ENCODE measurements at places on chromosomes 2 and 18.

GRCh38 chr2:231611273-231612108, 18.8 kb downstream of the TEX44 start:
- peak overlapping the region; percentile 98 for H3K27ac ChIP-seq
- no peaks in the 10 kb centered on the region for H3K27me3 ChIP-seq
- peak; percentile 70 for DNase-seq
- no peaks in the 10 kb centered on the region for H3K36me3 ChIP-seq
- peaks cover 54% of the 10 kb centered on the region for H3K4me1 ChIP-seq

DNA sequence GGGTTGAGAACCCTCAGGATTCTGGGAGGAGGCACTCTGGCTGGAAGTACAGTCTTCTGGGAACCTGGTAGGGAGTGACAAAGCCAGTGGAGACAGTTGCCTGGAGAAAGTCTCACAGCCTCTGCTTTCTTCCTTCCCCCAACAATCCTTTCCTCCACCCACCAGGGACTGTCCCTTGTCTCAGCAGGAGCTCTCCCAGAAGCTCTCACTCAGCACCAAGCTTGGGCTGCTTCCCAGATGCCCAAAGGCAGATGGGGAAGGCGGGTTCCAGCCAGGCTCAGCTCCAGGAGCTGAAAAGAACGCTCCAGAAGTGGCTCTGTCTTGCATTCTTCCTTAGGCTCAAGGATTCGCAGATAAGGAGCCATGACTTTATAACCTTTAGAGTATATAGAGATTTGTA, 7.6 kb upstream of the NAGK start:
- no peak for DNase-seq
- no peaks in the 10 kb centered on the region for H3K36me3 ChIP-seq
- H3K27ac ChIP-seq = no peak overlapping the region
- H3K27me3 ChIP-seq = no peaks in the 10 kb centered on the region
- H3K4me3 ChIP-seq = no peak overlapping the region
- H3K4me1 ChIP-seq = no peaks in the 10 kb centered on the region

- no peak overlapping the region for H3K27ac ChIP-seq
- no peak for DNase-seq
- no peaks in the 10 kb centered on the region for H3K4me1 ChIP-seq
- no peaks in the 10 kb centered on the region for H3K36me3 ChIP-seq
- no peaks in the 10 kb centered on the region for H3K27me3 ChIP-seq
Measured at GRCh38 chr2:3288470-3289170, 89.0 kb downstream of the EIPR1 start.

DNA sequence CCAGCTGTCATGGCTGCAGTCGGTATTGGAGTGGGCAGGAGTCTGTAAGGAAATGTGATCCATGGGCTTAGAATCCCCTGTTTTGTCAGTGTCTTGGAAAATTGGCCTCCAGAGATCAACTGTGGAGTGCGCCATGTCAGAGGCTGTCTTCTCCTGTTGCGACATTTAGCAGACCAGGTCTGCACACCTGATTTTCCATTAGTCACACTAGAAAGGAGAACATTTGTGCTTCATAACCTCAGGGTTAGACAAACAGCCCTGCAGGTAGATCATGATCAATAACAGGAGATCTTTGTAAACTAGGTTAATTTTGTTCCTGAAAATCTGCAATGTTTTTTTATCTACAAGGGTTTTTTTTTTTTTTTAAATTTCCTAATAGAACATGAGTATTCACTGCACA, 28.0 kb downstream of the LDLRAD4 start:
- H3K27me3 ChIP-seq = no peaks in the 10 kb centered on the region
- H3K4me1 ChIP-seq = no peaks in the 10 kb centered on the region

DNA sequence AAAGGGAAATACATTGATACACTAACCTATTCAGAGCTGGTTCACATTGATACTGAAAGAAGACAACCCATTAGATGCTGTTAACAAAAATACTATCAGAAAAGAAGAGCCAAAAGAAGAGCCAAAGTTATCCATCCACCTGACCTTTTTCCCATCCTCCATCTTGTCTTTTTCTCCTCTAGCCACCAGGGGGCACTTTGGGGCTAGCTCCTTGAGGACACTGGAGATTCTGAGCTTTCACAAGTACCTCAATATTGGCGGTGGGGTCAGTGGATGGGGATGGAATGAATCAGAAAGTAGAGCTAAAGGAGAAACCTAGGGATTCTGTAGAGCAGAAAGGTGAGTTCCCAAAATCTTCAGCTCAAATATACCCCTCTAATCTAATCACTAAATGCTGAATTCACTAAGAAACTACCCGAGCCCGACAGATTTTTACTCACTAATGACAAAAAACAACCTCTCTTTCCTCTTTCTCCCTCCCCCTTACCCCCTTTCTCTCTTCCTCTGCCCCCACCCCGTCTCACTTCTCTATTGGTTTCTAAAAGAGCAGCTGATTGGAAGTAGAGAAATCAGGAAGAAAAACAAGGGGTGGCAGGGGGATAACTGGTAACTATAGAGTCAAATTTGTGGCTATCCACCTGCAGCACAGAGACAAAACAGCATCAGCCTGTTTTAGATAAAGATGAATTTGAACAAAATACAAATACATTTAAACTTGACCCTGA, 203.3 kb downstream of the TCF4 start:
- no peak overlapping the region for H3K27ac ChIP-seq
- no peak overlapping the region for H3K4me3 ChIP-seq
- H3K27me3 ChIP-seq = no peaks in the 10 kb centered on the region
- no peaks in the 10 kb centered on the region for H3K4me1 ChIP-seq

GRCh38 chr18:46555724-46556123, 101.3 kb downstream of the LOXHD1 start:
- H3K4me3 ChIP-seq = no peak overlapping the region
- H3K27ac ChIP-seq = no peak overlapping the region
- no peaks in the 10 kb centered on the region for H3K36me3 ChIP-seq
- no peaks in the 10 kb centered on the region for H3K27me3 ChIP-seq
- H3K4me1 ChIP-seq = no peaks in the 10 kb centered on the region

DNA sequence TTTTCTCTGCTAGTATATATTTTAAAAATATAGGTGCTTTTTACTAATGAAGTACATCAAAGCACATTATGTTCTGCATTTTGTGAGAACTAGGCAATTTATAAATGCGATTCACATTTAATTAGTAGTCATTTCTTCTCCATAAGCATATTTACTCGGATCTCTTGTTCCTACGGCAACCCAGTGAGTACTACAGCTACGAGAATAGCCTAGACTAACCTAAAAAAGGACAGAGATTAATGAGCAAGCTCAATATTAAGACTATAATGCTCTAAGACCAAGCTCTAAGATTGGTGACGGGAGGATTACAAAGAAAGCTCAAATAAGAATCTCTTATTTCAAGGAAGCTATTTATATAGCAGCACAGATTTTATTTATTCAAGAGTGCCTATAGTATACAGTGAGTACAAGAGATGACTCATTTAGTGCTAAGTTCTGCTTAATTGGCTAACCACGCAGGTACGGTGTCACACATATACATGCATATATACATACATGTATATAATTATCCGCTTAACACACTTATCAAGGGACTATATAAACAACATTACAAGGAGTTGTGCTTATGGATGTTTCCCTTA, 364.7 kb downstream of the GPD2 start:
- DNase-seq = no peak
- no peak overlapping the region for H3K4me3 ChIP-seq
- H3K4me1 ChIP-seq = no peaks in the 10 kb centered on the region
- no peaks in the 10 kb centered on the region for H3K27me3 ChIP-seq
- no peaks in the 10 kb centered on the region for H3K36me3 ChIP-seq

- H3K4me3 ChIP-seq = peak overlapping the region; percentile 38
- H3K27ac ChIP-seq = peak overlapping the region; percentile 99
- H3K27me3 ChIP-seq = no peaks in the 10 kb centered on the region
- peaks cover 34% of the 10 kb centered on the region for H3K4me1 ChIP-seq
- no peaks in the 10 kb centered on the region for H3K36me3 ChIP-seq
Measured at GRCh38 chr2:27716301-27717069, 52.8 kb downstream of the SLC4A1AP start.

DNA sequence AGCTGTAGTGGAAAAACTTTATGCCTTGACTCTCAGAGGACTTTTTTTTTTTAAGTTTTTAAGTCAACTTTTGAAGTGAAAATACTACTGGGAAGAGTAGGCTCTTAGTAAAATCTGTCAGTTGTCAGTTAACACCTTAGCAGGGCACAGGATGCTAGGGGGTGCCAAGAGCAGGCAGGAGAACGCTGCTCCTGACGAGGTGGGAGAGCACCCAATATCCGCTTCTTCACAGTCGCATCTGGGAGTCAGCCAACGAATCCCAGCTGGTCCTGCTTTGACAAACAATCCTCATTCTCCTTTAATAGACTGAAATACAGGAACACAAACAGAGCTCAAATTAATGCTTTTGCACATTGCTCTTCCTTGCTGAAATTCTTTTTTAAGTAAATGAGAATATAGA, 709.5 kb upstream of the ACVR2A start:
- no peaks in the 10 kb centered on the region for H3K27me3 ChIP-seq
- no peak overlapping the region for H3K27ac ChIP-seq
- DNase-seq = no peak
- H3K4me1 ChIP-seq = no peaks in the 10 kb centered on the region
- H3K4me3 ChIP-seq = no peak overlapping the region
- no peaks in the 10 kb centered on the region for H3K36me3 ChIP-seq

DNA sequence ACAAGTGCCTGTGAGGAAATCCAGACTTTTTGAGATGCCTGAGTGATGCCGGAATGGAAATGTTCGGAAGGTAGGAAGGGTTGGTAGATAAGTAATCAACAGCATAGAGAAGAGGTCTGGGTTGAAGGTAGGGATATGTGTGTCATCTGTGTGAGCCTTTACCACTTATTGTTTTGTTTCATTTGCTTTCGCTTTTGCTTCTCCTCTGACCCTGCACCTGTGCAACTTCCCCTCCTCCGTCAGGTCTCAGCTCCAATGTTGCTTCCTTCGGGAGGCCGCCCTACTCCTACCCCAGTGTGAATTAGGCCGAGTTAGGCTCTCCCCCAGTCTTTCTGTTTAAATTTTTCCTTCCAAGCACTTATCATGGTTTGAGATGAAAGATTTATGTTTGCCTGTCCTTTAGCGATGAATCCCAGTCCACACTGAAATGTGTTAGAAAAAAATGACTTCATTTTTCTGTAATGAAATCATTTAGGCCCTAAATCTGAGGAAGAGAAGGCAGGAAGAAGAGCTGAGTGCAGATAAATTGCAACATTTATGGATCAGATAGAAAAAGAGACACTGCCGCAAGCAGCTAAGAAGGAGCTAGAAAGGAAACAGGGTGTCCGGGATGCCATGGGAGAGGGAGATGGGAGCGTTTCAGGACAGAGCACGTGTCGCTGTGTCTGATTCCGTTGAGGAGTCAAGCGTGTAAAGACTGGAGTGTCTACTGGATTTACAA, 139.6 kb upstream of the PELI1 start:
- no peak for DNase-seq
- no peaks in the 10 kb centered on the region for H3K27me3 ChIP-seq
- H3K27ac ChIP-seq = no peak overlapping the region
- no peaks in the 10 kb centered on the region for H3K36me3 ChIP-seq

DNA sequence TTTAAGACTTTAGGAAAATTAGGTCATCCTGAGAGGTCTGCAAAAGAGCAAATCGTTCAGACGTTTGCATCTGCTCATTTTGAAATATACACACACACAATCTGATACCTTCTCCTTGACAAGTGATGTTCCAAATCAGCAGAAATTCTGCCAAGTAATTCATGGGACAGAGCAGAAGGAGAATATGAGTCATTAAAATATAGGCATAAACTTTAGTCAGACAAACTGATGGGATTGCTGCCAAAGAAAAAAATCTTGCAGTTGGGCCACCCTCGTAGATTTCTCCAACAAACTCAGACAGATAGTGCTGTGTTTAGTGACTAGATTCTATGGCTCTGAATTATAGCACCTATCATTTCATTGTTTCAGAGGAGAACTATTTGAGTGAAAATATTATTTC, 336.3 kb downstream of the NYAP2 start:
- H3K4me3 ChIP-seq = no peak overlapping the region
- no peak overlapping the region for H3K27ac ChIP-seq

- H3K4me3 ChIP-seq = no peak overlapping the region
- no peak overlapping the region for H3K27ac ChIP-seq
- DNase-seq = no peak
- H3K36me3 ChIP-seq = no peaks in the 10 kb centered on the region
- no peaks in the 10 kb centered on the region for H3K27me3 ChIP-seq
- no peaks in the 10 kb centered on the region for H3K4me1 ChIP-seq
Measured at GRCh38 chr2:64166637-64167420, 22.6 kb upstream of the PELI1 start.

DNA sequence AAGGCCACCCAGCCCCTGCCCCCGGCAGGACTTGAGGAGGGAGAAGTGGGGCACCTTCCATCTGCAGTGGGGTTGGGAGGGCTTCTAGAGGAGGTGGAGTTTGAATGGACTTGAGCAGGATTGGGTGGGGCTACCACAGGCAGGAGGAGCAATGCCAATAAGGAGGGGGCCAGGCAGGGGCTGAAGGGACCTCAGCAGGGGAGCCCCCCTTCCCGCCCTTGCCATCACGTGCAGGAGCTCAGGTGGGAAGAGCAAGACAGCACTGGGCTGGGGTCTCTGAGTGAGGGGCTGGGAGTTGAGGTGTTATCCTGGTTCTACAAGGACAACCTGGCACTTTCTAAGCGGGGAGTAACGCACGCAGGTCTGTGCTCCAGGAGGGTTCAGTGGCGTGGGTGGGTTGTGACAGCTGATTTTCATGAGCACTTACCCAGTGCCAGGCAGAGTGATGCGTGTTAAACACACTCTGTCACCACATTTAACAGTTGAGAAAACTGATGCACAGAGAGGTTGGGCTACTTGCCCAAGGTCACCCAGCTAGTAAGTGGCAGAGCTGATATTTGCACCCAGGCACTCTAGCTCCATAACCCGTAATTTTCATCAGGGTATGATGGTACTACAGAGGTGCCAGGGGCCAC, 4.8 kb downstream of the CHRND start:
- no peak overlapping the region for H3K27ac ChIP-seq
- no peaks in the 10 kb centered on the region for H3K27me3 ChIP-seq
- no peak for DNase-seq
- no peaks in the 10 kb centered on the region for H3K36me3 ChIP-seq
- no peaks in the 10 kb centered on the region for H3K4me1 ChIP-seq
- H3K4me3 ChIP-seq = no peak overlapping the region

GRCh38 chr2:240932724-240933047, 26.6 kb downstream of the CROCC2 start:
- H3K27ac ChIP-seq = no peak overlapping the region
- no peaks in the 10 kb centered on the region for H3K27me3 ChIP-seq
- no peaks in the 10 kb centered on the region for H3K4me1 ChIP-seq
- no peaks in the 10 kb centered on the region for H3K36me3 ChIP-seq
- DNase-seq = no peak
- H3K4me3 ChIP-seq = no peak overlapping the region

DNA sequence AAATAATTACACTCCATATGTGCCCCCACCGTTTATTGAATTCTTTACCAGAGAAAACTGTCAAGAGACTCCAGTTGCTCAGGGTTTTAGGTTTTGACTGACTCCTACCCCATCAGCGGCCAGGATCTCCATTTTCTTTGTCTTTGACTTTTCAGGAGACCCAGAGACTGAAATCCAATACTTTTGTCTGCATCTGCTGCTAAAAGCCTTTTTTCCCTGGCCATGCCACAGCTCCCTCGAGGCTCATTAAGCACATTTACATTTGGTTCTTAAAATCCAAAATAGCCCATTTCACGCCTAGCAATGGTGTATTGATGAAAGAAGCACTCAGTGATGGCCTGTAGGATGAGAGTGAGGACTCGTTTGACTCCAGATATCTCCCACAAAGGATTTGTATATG, 332.6 kb upstream of the ACVR2A start:
- H3K4me3 ChIP-seq = no peak overlapping the region
- no peaks in the 10 kb centered on the region for H3K4me1 ChIP-seq
- DNase-seq = no peak
- H3K27ac ChIP-seq = no peak overlapping the region
- H3K36me3 ChIP-seq = no peaks in the 10 kb centered on the region

GRCh38 chr18:12921178-12921577, 26.6 kb upstream of the SEH1L start:
- no peaks in the 10 kb centered on the region for H3K4me1 ChIP-seq
- H3K36me3 ChIP-seq = no peaks in the 10 kb centered on the region
- no peak overlapping the region for H3K4me3 ChIP-seq
- DNase-seq = no peak
- no peak overlapping the region for H3K27ac ChIP-seq

All from thoracic aorta (tissue), 2 donors.